Right hindlimb (tissue), 1 donor: ENCODE measurements at places on chromosomes 13 and 19.

DNA sequence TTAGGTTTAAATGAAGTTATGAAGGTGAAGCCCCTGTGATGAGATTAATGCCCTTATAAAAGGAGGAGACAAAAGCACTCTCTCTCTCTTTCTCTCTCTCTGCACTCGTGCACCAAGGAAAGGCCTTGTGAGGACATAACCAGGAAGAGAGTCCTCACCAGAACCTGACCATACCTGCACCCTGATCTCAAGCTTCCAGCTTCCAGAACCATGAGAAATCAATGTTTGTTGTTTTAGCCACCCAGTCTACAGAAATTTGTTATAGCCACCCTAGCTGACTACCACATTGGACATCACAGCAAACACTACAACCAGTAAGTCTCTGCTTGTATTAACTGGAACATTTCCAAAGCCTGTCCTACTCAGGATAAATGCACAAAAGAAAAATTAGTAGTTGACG, 34.7 kb upstream of the WDFY2 start:
- no peak for DNase-seq

GRCh38 chr19:35889370-35890112, 10.8 kb downstream of the NFKBID start:
- no peak for DNase-seq

DNA sequence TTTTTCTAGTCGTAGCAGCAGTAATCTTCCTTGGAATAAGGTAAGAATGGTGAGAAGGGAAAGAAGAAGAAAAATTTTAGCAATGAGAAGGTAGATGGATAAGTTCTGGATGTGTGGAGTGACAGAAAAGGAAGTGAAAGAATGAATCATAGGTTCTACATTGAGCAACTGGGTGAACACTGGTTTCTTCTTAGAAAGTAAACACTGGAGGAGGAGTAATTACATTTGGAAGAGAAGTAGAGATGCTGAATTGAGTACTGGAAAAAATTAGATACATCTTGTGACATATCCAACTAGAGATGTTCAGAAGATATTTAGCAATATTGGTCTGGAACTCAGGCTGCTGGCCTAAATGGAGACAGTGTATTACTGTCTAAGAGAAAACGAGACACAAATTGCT, 148.5 kb downstream of the GPC5 start:
- DNase-seq, result no peak

DNA sequence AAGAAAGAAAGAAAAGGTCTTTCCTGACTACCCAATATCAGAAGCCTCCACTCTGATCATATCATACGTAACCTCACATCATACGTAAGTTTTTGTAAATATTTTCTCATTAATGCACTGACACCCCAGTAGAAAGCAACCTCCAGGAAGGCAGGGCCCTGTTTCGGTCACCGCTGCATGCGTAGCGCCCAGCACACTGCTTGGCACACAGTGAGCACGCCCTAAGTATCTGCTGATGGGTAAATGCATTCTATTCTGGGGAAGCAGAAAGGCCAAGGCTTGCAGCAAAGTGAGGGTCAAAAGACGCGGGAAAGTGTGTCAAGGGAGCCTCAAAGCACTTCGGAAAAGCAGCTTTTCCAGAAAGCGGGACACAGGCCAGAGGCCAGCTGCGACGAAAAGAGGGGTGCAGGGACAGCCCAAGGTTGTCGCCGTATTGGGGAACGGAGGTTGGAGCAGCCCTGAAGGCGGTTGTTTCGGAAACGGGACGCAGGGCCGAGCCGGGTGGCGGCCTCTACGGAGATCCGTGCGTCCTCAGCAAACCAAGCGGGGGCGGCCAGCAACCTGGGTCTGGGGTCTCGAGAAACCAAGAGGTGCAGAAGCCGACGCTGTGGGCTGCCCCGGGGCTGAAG, 463 bp downstream of the SUGP1 start:
- no peak for DNase-seq

GRCh38 chr13:101942038-101942437, 459.8 kb downstream of the FGF14 start:
- DNase-seq, result peak; percentile 27

DNA sequence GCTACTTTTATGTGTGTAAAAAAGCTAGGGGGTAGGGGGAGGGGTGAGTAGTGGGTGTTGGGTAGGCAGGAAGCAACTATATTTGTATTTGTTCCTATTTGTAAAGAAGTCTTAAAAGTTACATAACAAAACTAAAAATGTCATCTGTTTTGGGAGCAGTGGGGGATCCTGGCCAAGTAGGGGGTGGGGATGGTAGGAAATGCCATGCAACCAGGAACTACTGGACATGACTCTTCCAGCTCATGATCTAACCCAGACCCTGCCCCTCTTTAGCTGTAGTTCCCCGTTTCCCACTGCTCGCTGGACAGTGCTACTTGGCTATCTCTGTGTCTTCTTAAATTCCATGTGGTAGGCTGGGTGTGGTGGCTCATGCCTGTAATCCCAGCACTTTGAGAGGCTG, 3.2 kb downstream of the GTF3A start:
- DNase-seq, result no peak

DNA sequence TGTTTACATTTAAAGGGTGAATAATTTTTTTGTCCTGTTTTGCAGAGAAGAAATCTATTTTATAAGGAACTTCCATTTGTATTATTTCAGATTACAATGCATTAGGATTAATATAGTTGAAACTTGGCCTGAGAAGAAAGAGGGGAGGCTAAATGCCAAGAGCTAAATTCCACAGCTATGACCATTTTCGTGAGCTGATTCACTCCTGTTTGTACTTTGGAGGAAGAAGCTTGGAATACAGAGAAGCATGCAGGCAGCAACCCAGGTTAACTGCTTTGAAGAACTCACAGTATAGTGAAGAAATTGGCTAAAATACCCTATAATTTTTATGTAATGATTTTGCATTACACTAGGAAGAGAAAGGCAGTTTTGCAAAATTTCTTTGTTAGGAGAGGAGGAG, 309.4 kb upstream of the KLF12 start:
- peak; percentile 50 for DNase-seq

GRCh38 chr13:42333613-42334328, 61.8 kb downstream of the AKAP11 start:
- no peak for DNase-seq

GRCh38 chr19:45607071-45608029, 5.3 kb upstream of the GPR4 start:
- peak; percentile 84 for DNase-seq

DNA sequence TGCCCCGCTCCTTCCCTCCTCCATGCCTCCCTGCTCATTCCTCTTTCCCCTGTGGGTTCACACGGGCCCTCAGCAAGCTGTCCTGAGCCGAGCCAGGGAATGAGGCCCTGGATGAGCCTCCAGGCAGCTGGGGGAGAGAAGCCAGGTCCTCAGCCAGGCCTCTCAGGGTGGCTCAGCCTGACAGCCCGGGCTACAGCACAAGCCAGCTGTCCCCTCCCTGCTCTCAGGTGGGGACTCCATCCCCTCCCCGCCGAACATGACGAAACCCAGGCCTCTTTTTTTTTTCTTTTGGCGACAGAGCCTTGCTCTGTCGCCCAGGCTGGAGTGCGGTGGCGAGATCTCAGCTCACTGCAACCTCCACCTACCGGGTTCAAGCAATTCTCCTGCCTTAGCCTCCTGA, 40.0 kb upstream of the MATK start:
- DNase-seq, result no peak
